ENCODE measurements at places on chromosomes 13 and 19.

DNA sequence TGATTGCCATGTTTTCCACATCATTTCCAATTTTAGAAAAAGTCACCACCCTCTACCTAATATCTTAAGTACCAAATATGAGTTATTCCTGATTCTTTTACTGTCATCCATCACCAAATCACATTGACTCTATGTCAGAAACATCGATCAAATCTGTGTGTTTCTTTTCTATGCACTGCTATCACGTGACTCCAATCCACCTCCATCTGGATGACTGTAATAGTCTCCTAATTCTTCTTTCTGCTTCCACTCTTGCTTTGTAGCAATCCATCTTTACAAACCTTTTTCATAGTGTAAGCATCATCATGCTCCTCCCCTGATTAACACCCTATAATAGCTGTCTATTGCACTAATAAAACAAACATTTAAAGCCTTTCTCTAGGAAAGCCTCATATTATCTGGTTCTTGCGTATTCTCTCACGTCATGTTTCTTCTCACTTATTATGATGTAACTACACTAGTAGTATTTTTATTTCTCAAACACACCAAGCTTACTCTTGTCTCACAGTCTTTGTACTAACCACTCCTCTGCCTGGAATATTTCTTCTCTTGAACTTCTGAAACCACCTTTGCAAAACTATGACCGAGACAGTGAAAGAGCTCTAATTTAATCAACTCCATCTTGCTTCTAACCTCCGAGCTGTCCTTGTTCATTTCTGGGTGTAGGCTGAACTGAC lies 10.7 kb upstream of the FPR3 start:
- no peak for DNase-seq

DNA sequence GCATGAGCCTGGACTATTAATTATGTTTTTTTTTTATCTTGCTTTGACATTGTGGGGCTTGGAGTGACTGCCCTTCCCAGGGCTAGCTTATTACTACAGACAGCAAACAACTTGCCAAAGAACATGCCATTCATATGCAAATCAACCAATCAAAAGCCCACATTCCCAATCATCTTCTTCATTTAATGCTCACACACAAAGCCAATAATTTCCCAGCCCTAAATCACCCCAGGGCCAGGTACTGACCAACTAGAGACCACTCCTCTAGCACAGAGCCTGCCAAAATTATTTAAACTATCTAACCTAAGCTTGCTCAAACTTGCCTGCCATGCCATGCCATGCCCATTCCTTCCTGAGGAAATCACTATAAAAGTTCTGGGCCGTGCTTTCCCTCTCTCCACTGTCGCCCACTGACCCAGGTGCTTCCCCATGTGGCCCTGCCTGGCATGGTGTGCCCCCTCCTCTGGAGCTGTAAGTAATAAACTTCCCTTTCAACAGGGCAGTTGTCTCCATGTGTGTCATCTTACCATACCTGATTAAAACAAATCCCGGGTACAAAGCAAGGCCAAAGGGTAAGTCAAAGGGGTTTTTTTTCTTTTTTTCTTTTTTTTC lies 15.7 kb downstream of the PBX4 start:
- DNase-seq = no peak

DNA sequence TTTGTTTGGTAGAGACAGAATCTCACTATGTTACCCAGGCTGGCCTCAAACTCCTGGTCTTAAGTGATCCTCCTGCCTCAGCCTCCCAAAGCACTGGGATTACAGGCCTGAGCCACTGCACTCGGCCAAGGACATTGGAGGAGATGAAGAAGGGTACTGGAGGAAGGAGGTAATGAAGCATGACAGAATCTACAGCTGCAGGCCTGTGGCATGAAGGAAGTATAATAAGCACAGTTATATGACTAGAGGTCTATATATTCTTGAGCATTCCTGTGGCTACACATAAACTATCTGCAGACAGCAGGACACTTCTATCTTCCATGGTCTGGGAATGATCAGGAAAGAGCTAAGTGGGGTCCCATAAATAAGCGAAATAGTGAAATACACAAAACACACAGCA lies 18.2 kb downstream of the ZNF565 start:
- peak; percentile 8 for DNase-seq

- peak; percentile 91 for DNase-seq
These were observed 93.4 kb downstream of the FLT1 start for GRCh38 chr13:28401303-28402056.

- no peak for DNase-seq
These were observed 3.8 kb downstream of the LCP1 start for GRCh38 chr13:46178143-46178542.

DNA sequence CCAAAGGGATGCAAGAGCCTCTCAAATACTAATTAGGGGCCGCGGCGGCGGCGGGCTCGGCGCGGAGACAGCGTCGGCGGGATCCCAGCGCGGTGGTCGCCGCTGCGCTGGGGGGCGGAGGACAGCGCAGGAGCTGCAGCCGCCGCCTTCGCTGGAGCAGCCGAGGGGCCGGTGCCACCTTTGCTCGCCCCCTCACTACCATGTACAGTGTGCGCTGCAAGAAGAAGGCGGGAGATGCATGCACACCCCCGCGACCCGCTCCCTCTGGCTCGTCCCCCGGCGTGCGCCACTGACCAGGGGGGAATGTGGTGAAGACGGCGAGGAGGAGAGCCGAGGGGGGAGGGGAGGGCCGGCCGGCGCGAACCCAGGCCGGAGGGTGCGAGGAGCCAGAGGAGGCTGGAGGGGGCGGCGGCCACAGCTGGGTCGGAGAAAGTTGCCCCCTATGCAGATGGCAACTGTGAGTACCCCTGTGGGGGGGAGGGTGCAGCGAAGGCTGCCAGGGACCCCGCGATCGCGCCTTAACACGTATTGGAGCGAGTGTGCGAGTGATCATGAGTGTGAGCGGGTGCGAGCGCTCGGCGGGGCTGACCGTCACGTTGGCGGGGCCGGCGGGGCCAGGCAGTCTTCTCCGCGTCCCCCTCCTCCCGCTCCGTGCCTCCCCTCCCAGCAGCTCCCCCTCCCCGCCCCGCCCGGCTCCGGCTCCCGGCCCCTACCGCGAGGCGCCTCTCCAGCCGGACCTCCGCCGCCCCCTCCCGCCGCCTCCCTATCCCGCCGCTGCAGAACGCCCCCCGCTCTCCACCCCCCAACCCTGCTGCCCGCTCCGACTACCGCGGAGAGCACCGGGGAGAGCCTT lies 808 bp downstream of the SLITRK5 start:
- no peak for DNase-seq

DNA sequence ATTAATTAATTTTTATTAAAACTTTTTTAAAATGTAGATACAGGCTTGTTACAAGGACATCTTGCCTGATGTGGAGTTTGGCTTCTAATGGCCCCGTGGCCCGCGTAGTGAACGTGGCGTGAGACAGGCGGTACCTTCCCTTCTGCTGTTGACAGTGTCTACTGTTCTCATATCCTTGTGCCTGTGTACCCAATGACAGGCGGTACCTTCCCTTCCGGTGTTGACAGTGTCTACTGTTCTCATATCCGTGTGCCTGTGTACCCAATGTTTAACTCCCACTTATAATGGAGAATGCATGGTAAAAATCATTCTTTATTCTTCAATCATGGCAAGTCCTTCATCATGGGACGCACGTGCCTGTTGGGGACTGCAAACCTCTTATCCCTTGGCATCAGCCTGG lies 79.1 kb upstream of the ZNF835 start:
- no peak for DNase-seq

DNA sequence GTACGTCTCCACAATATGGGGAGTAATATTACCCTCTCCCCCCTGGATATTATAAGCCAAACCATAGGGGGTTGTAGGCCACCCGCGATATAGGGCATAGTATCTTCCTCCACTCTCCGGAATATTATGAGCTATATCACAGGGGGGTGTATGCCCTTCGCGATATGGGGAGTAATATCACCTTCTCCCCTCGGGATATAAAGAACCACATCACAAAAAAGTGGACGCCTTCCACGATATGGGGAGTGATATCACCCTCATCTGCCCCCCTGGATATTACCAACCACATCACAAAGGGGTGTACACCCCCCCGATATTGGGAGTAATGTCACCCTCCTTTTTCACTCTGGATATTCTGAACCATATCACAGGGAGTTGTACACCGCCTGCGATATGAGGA lies 65.5 kb upstream of the CEACAM21 start:
- no peak for DNase-seq

- peak; percentile 26 for DNase-seq
These were observed 5.3 kb upstream of the CSNK1G2 start for GRCh38 chr19:1935484-1936208.

DNA sequence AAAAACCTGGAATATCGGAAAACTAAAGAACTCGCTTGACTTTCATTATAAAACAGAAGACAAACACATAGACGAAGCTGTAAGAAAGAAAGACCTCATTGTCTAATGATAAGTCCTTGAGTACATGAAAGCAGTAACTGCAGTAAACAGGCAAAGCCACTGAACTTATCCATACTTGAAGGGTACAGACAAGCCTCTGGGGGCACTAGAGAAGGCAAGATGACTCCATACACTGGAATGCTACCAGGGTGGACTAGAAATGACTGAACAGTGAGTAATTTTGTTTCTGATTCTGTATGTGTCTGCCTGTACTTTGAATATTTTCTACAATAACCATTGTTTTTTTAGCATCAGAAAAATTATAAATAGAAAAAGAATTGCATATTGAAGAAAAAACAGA lies 507.9 kb downstream of the UQCRFS1 start:
- peak; percentile 88 for DNase-seq

DNA sequence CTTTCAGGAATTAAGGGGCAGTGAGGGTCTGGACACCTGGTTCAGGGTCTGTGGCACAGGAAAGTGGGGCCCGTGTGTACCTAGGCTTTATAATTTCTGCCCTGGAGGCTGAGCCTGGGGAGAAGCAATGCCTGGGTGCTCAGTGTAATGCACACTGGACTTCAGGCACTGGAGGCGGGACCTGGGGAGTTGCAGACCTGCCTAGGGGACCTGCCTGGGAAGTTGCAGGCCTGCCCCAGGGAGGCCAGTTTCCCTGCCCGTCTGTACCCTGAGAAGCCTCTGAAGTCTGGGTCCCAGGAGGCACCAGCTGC lies 2.5 kb upstream of the TMEM59L start:
- DNase-seq = no peak

DNA sequence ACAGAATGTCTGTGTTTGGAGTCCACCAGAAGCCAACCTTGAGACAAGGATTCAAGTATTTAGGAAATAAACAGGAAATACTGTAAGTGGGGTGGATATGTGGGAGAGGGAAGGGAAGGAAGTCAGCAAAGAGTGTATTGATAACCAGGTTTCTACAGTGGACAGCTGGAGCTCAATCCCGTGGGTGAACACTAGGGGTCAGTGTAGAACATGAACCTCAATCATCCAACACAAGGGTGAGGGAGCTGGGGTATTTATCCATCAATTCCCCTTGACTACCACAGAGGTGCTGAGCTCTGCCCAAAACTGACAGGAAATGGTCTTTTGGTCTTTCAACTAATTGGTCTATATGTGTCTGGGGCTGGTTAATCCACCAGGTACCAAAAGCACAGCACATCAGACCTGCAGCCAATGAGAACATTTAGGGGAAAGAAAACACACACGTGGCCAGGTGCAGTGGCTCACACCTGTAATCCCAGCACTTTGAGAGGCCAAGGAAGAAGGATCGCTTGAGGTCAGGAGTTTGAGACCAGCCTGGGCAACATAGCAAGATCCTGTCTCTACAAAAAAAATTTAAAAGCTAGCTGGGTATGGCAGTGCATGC lies 5.6 kb upstream of the SYDE1 start:
- no peak for DNase-seq

All from fibroblast of skin of right quadriceps (primary cell).